ENCODE measurements at places on chromosomes 2 and 18.

GRCh38 chr2:181646415-181646987 lies 10.4 kb downstream of the CERKL start:
- no peak for DNase-seq

- no peak for DNase-seq
These were observed 90.0 kb upstream of the HS6ST1 start for GRCh38 chr2:128408349-128409305.

- no peak for DNase-seq
These were observed 84.4 kb upstream of the ZCCHC2 start for GRCh38 chr18:62438402-62438801.

DNA sequence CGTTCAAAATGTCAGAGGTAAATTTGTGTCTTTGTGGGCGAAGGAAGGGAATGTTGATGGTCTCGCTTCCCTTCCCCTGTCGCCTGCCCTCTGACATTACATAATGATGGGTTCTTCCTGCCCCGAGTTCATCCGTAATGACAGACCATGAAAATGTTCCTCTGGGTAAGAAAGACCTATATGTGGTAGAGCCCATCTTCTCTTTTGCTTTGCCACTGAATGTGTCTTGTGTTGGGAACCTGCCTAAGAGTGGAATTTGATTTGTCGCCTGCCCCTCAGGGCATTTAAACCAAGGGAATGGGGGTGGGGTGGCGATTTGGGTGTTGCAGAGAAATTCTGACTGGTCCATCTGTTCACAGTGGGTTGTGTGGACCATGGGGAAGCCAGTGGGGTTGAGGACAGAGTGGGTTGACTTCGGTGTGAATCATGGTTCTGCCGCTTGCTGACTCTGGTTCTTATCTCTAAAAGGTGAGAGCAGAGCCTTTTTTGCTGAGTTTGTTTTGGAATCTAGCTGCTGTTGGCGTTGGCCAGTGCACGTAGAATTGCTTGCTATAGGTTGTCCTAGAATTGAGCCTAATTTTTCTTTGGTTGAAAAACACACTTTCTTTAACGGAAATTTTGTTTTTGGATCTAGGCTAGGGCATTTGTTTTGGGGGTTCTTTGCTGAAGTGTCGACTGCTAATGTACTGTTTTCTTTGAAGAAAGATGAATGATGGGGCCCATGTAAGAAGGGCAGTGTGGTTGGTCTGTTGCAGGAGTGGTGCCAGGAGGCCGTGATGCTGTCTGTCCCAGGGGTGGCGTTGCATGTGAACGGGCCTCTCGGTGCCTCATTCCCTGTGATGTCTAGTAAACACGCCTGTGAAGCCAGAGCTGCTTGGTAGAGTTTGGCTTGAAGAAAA lies 1.3 kb downstream of the INPP4A start:
- no peak for DNase-seq

DNA sequence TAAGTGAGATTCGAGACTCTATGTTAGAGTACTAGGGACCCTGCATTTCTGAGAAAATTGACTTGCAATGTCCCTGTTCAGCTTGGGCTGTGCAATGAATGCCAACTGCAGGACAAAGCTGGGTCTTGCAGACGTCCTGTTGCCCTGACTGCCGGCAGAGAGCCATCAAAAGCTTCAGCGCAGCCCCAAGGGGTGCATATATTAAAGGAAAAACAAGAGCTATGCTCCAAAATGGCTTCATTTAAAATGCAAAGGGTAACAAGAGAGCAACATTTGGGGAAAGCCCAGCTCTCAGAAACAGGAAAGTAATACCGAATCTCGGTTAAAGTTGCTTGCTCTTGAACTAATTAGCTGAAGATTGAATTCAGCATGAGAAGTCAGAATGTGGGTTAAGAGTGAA lies 110.9 kb upstream of the PNPT1 start:
- DNase-seq, result no peak

GRCh38 chr2:24382363-24383073 lies 22.2 kb upstream of the ITSN2 start:
- DNase-seq, result peak; percentile 42

- DNase-seq, result no peak
These were observed 133.6 kb downstream of the SP3 start for GRCh38 chr2:173831312-173832229.

GRCh38 chr2:128970332-128971116 lies 651.9 kb upstream of the HS6ST1 start:
- DNase-seq, result no peak

DNA sequence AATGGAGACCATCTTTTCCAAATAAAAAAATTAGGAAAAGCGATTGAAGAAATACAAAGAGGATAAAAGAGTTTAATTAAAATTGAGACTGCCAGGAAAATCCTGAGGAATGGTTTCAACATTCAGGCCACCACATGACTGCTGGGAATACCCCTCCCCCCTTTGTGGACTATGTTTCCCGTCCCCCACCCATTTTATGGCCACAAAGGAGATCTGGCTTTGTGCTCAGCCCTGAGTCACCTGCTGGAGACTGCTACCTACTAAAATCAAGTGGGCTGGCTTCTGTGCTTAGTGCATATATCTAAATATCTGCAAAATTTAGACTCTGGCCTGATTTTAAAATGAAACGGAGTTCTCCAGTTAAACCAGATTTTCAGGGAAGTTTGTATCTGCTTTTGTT lies 10.1 kb downstream of the RND3 start:
- DNase-seq, result no peak

- no peak for DNase-seq
These were observed 560.7 kb downstream of the STK39 start for GRCh38 chr2:167686691-167687090.

DNA sequence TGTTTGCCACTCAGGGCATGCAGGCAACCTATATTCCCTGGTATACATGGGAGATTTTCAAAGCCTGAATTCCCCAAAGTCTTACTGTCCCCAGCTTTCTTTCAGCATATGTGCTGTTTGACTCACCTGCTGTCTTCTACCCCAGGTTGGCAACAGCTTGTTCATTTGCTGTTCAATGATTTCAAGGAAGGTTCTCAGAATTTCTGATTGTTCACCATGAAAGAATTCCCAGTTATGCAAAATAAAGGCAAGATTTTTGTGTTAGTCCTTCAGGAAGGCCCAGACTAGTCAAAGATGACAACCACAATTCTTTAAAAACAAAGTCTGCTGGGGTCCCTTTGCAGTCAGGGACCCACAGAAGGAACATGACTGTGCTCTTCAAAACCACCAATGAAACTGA lies 1057.8 kb upstream of the CDH2 start:
- DNase-seq, result no peak

DNA sequence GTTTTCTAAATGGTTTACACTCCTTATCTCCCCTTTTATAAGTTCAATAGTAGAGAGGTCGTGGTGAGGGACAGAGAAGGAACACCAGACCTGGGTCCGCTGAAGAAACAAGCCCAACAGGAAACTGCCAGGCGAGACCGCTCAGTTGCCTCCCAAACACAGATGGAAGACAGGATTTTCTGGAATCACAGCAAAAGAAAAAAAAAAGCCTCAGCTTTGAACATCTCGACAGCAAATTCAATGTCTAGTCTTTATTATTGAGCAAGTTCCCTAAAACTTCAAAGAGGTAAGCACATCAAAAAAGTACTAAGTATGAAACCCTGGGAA lies 33.5 kb upstream of the GNAL start:
- DNase-seq, result no peak

DNA sequence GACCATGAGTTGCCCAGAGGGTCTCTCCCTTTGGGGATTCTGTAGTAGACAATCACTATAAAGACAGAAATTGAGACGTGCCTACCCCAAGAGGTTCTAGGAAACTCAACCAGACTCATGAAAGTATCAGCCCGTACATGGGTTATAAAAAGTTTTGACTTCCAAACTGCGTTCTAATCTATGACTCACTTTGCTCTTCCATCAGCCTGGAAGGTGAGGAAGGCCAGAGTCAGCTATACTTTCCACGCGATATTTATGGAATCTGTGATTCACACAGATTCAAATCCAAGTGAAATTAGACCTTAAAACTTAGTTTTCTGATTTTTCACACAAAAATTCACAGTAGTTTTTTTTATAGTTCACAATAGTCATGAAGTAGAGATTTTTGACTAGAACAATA lies 7.7 kb upstream of the LYPD1 start:
- DNase-seq, result no peak

DNA sequence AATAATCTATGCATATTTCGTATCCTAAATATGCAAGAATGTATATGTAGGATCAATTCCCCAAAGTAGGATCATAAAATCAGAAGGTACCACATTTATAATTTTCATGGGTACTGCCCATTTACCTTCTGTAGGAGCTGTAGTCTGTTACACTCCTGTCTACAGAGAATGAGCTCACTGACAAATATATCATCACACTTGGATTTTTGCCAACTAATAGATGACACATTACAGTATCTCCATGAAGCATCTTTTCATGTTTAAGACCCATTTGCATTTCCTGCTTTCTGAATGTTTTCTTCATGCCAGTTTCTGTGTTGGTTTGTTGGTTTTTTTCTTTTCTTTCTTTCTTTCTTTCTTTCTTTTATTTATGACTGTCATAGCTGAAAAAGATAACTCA lies 70.9 kb upstream of the EML6 start:
- DNase-seq, result no peak

DNA sequence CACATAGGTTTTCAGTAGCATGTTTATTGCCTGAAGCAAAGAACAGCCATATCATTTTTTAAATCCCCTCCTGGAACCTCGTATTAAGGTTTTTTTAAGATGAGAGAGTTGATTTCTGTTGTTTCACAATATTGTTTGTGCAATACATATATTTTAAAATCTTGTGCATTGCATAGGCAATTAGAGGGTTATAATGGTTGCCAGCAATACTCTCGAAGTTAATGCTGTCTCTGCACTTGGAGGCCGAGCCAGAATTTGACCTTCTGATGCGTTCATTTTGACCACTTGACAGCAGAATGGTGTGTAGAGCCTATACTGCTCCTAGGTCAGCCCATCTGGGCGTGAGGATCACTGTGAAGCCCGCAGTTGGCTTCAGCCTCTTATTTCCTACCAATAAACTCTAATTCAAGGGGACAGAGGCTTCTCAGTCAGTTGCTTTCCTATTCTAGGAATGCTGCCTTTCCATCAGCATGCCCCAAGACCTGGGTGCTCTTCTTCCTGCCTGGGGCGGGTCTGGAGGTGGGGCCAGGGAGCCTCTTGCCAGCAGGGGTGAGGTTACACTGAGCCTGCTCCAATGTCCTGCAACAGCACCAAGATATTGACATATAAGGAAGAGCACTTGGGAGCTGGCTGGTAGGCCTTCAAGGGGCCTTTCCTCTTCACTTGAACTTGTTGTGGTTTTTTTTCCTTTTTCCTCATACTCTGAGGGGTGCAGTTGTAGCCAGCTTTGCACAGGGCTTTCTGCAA lies 91.4 kb upstream of the BCL2L11 start:
- no peak for DNase-seq

DNA sequence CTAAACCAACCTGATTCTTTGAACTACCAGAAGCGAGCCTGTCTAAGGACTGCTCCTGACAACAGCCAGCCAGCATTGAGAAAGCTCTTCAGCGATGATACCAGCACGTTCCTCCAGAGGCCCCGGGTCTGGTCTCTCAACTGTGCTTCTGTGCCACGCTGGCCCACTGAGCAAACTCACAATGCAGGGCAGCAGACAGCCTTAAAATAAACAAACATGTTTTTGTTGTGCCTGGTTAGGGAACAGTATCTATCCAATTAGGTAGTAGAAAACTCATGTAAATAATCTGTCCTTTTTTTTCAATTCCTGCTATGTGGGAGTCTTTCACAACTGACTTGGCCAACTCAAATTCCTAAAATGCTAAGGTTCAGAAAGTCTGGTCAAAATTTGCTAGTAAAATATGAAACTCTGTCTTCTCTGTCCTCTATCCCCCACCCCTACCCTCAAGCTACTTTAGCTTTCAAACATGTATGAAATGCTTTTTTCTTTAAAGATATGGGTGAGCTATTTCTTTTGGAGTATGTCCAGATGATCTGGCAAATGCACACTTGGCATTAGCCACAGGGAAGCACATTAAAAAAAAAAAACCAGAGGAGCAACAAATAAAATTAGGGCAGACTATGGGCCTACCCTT lies 21.4 kb upstream of the EML4 start:
- peak; percentile 15 for DNase-seq

GRCh38 chr2:15911686-15912085 lies 28.7 kb upstream of the MYCN start:
- no peak for DNase-seq

GRCh38 chr2:126656431-126657147 lies 631 bp downstream of the GYPC start:
- DNase-seq, result no peak

DNA sequence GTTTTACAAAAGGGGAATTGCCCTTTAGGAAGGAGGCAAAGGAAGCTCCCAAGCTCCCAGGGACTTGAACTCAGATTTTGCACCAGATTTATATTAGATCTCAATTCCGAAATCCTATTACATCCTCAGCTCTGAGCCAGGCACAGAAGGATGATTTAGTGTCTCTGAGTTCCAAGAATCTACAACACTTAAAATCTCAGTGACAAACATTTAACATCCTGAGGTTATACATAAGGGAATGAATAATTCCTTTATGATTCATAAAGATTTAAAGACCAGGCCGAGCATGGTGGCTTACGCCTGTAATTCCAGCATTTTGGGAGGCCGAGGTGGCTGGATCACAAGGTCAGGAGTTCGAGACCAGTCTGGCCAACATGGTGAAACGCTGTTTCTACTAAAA lies 16.5 kb upstream of the SLC20A1 start:
- DNase-seq, result no peak

DNA sequence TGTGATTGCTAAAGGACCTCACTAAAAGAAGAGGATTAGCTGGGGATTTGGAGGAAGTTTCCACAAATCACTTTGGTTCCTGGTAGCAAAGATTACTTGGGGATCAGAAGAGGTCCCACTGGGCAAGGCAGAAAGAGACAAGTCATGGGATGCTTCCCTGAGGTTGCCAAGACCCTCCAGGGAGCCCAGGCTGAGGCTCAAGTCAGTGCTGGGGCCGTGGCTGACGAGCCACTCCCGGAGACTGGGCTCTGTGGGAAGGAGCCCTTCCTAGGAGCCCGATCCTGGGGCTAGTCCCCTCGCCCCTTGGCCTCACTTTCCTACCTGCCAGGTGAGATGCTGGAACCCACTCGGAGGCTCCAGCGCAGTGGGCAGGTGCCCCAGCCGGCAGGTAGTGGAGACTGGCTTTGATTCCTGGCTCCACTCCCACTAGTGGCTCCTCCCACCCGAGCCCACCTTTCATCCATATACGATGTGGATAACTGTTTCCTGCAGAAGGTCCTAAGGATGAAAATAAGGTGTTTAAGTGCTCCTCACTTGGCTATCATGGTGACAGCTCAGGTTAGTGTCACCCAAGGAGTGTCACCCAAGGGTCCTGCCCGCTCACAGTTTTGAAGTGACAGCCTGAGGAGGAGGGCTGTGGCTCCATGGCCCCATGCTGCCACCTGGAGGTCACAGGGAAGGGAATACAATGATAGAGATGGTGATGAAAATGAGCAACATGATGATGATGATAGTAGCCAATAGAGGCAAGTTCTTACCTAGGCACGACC lies 100.5 kb downstream of the CAPN13 start:
- DNase-seq, result peak; percentile 41

- DNase-seq, result no peak
These were observed 136.2 kb downstream of the NFATC1 start for GRCh38 chr18:79531926-79532312.

GRCh38 chr18:35605686-35606417 lies 24.3 kb downstream of the GALNT1 start:
- DNase-seq, result no peak

All from NCI-H1092 treated with DMSO at 0.1 percent for 48 hours (cell line).